ENCODE measurements at places on chromosomes 1 and 21. TPM values are rescaled to one million over a fixed set of nuclear protein-coding genes. Genes with fewer than 3 reads are reported as not detected.
A peak's percentile ranks its signal among the peaks of the same experiment; 100 is the strongest.

Gene OVAAL
- total RNA-seq, result not detected

Gene FGR
- 1.4 TPM for total RNA-seq

Gene TAS1R1
- not detected for total RNA-seq

Gene HSD3B2
- not detected for total RNA-seq

Gene LAMC1
- not detected for total RNA-seq

Gene PLPP3
- not detected for total RNA-seq

Gene HSD17B7
- 21.6 TPM for total RNA-seq

Gene KIF17
- total RNA-seq, result not detected

Gene EVA1C
- 6.9 TPM for total RNA-seq

Gene ZMYND12
- 0.76 TPM for total RNA-seq

Gene FABP3
- total RNA-seq, result not detected

Gene LRP8
- 8.9 TPM for total RNA-seq

Gene EDN2
- total RNA-seq, result 0.75 TPM

Gene LCE1C
- total RNA-seq, result not detected

Gene HMGN2
- 280 TPM for total RNA-seq

Gene SEC16B
- not detected for total RNA-seq

Gene SPATA17
- total RNA-seq, result not detected

DNA sequence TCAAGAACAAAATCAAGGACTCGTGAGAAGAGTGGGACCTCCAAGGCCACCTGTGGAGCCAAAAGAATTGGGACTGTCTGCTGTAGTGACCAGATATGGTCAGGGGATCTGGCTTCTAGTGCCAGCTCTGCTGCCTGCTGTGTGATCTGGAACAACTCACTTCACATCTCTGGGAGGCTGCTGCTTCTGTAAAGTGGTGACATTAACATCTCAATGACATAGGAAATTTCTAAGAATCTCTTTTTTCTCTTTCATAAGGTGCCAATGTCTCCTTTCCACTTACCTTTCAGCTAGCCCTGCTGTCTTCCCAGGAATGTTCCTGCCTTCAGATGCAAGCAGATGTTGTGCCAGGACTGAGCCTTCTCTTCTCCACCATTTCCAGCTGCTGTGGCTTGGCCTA is 5.0 kb upstream of the SRSF4 start:
- no peak for DNase-seq

DNA sequence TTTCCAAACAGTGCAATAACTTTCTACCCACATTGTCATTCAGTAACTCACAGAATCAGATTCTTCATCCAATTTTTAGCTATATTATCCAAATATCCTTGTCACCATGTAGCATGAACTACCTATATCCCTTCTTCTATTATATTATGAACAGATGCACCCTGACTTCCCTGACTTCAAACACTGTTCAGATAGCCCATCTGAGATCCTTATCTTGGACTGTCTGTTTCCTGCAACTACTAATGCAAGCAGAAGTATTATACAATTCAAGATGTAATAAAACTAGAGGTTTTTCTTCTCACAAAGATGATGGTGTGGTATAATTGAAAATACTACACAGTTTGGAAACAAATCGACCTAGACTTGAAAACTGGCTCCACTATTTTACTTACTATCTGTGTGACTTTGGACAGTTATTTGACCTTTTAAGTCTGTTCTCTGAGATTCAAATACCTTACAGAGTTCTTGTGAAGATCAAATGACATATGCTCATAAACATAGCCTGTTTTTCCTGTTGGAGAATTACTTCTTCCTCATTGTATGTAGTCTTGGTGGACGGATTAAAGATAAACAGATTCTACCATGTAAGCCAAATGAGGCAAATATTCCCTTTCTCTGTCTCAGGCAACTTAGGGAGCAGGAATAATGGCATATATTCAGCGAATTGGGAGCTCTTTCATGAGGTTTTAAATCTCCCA is 407.9 kb upstream of the ZRANB2 start:
- no peak for DNase-seq

DNA sequence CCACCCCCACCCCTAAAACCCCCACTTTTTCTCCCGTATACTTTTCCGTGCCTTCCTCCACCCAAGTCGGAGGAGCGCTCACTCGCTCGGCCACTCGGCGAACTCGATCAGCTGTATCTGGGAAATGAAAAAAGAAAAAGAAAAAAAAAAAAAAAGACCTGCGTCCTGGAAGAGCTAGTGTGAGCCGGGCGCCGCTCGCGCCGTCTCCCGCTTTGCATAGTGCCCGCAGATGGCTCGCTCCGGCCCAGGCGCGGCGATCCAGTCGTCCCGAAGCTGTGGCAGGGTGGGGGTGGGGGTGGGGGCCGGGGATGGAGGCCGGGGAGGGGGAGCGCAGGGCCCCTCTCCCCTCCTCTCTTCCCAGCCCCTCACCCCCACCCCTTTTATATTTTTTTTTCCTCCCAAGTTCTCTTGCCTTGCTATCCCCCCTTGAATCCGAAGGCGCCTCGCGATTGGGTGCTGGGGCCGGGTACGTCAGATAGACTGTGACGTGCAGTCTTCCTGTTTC is 299 bp upstream of the PROX1 start:
- peak; percentile 47 for DNase-seq

GRCh38 chr1:4653328-4653660 is 1.1 kb upstream of the AJAP1 start:
- no peak for DNase-seq

DNA sequence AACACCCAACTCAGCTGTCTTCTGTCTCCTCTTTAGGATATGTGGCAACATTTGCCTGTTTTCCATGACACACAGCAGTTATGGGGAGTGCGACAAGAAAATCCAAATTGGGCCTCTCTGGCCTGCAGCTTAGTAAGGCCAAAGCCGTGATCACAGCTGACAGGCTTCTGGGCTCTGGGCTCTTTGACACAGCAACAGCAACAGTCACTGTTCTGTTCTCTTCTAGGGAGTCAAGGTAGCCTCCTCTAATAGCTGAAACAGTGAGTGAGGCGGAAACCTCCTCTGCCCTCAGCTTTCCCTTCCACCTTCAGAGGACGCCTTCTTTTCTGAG is 19.0 kb downstream of the CLCA1 start:
- no peak for DNase-seq

DNA sequence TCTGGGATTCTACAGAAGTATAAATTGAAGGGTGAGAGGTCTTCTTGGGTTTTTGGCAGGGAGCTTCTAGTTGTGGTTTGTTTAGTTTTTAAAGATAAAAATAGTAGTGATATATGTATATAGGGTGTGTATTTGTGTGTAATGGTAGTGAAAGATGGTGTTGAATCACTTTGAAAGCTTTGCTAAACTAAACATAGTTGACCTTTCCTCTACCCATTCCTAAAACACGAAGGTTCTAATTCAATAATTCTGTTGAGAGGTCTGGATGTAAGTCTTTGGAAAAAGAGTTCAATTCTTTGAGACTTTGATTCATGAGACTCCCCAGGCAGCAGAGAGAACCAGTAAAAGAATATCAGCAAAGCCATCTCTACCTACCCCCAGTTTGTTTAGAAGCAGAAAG is 247.9 kb upstream of the DUSP10 start:
- no peak for DNase-seq

GRCh38 chr1:197073978-197074377 is 6.9 kb upstream of the F13B start:
- DNase-seq, result no peak

DNA sequence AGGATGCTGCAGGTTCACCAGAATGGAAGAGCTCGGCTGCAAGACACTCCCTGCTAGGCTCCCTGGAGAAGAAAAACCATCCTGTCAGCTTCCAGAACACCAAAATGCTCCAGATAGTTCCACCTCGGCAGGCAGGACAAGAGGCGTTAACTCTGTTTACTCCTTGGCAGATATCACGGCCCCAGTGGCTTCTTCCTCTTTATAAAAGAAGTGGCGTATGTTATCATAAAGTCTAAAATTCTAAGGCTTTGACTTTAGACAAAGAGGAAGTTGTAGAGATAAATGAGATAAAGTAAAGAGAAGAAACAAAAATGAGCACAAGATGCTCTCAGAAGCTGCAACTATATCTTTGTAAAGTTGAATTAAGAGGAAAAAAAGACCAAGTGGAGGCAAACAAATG is 24.3 kb upstream of the MTF1 start:
- DNase-seq, result no peak

DNA sequence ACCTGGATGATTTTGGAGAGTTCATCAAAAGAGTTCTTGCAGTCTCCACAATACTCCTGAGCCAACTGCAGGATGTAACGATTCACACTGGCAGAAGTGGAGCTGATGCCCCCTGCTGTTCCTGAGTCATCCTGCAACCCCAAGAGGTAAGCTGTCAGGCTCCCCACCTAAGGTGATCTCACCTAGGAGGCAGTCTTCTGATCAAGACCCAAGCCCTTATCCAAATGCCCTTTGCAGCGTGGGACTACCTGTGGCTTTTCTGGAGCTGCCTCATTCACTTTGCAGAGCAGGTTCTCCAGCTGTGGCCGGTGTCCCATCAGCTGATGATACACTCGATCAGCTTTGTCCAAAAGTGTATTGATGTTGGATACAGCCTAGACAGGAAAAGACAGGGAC is 96.4 kb downstream of the UBR4 start:
- peak; percentile 8 for DNase-seq

GRCh38 chr1:185917646-185918045 is 183.5 kb downstream of the HMCN1 start:
- DNase-seq, result no peak

DNA sequence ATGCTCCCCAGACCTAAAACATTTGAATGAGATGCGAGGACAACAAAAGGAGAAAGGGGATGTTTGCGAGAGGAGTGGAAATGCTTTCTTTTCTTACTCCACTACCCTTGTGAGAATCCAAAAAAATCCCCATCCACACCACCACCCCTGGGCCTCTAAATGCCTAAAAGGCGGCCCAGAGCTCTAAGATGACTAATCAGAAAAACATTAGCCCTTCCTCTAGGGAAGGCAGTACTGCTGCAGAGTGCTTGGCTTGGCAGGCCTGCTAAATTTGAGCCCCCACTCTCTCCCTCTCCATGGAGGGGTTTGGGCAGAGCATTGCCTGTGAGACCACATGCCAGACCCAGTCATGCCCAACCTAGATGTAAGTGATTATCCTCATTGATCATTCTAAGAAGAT is 347.9 kb downstream of the USH2A start:
- no peak for DNase-seq

DNA sequence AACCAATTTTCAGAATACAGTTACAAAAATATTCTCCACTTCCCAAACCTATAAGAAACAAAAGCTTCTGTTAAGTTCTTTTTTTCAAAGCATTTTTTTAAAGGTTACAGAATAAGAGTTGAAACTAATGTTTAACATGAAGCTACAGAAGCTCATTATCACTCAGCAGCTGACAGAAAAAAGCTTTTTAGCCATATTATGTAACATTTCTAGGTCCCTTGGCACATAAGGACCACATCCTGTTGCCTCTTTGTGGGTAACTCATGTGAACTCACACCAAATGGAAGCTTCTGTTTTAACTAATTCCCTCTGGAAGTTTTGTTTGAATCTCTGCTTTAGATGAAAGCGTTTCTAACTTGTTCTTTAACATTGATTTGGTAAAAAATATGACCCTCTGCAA is 242.5 kb upstream of the TMPRSS15 start:
- DNase-seq, result no peak

GRCh38 chr1:30704271-30704670 is 19.1 kb downstream of the MATN1 start:
- no peak for DNase-seq

GRCh38 chr1:31038360-31038759 is 27.2 kb downstream of the PUM1 start:
- no peak for DNase-seq

GRCh38 chr1:227343727-227344551 is 25.6 kb upstream of the CDC42BPA start:
- DNase-seq, result no peak

- no peak for DNase-seq
Observed at GRCh38 chr1:65762081-65762862, 30.4 kb upstream of the PDE4B start.

DNA sequence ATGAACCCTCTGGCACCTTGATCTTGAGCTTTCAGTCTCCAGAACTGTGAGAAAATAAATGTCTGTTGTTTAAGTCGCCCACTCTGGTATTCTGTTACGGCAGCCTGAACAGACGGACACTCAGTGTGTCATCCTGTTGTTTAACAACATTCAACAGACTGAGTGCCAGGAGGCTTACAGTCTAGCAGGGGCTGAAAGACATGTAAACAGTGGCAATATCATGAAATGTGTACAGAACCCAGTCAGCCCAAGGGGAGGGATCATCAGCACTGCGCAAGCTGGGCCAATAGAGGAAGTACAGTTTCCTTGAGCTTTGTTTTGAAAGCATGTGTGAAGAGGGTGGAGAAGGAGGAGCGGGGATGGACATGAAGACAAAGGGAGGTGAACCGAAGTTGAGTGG is 13.6 kb downstream of the DIP2A start:
- no peak for DNase-seq

GRCh38 chr1:234322979-234323378 is 50.3 kb upstream of the COA6 start:
- DNase-seq, result no peak
